ENCODE measurements at places on chromosomes 2 and 18.

- no peak for DNase-seq
Measured at GRCh38 chr2:157782057-157782845, 93.9 kb downstream of the ACVR1 start.

GRCh38 chr18:2254977-2255376, 316.3 kb downstream of the METTL4 start:
- no peak for DNase-seq

GRCh38 chr18:36186461-36187192, 670 bp upstream of the MOCOS start:
- DNase-seq: no peak

DNA sequence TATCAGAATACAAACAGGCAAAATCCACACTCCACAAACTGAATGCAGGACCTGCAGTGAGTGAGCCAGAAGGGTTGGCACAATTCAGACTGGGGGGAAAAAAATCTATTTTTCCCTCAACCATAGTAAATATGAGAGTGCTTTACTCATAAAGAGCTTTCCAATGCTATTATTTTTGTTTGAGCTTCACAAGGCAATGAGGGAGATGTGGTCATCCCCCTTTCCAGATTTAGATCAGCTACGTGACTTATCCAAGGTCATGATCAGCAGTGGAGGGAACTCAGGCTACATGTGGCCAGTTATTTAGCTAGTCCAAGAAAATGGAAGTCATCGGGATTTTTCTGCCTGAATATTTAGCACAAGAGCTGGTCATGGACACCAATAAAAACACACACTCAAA, 120.4 kb upstream of the KLF7 start:
- no peak for DNase-seq

- no peak for DNase-seq
Measured at GRCh38 chr18:44423814-44424644, 256.7 kb upstream of the SETBP1 start.

- DNase-seq: no peak
Measured at GRCh38 chr2:158011055-158011771, 90.5 kb upstream of the UPP2 start.

DNA sequence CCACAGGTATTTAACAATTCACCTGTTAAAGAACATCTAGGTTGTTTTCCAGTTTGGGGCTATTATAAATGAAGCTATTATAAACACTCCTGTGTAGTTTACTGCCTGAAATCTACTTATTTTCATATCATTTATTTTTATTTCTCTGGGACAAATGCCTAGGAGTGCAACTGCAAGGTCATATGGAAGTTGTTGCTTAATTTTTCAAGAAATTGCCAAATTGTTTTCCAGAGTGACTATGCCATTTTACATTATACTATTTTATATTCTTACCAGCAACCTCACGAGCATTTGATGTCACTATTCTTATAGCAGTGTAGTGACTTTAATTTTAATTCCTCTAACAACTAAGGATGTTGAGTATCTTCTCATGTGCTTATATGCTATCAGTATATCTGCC, 298.4 kb downstream of the EXOC6B start:
- no peak for DNase-seq

GRCh38 chr2:48471048-48471474, 58.9 kb upstream of the STON1 start:
- peak; percentile 92 for DNase-seq

DNA sequence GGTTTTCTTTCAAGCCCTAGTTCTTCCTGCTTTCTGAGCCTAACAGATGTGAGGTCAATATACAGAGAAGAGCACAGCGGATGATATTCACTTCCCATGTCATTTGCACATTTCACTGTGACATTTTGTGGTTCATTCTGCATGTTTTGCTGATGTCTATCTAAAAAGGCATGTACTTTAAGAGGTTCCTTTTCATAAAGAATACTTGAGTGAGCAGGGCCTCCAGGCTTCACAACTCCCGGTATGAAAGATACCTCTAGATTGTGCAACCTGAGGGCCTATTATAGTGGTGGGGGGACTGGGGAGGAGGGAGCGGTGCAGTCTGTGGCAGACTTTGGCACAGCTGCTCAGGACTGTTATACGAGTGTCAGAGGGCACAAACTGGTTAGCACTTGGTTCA, 54.6 kb downstream of the CPO start:
- DNase-seq: no peak

DNA sequence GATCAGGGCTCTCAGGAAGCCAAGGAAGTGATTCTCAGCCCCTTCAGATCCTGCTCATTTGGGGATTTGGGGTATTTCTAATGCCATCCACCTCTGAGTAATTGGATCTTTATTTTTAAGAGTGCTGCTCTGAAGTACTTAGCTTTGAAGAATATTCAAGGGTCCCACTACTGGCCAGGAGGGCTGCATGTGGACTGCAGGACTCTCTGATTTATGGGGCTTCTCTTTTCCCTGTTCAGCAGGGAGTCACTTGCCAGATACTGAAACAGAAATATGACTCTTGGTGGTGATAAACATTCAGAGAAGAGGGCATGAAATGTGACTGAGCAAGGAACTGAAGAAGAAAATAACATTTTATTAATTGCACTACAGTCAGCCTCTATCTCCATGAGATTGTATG, 138.5 kb downstream of the MTX2 start:
- no peak for DNase-seq

GRCh38 chr18:27685807-27686412, 491.0 kb downstream of the CDH2 start:
- DNase-seq: peak; percentile 11

DNA sequence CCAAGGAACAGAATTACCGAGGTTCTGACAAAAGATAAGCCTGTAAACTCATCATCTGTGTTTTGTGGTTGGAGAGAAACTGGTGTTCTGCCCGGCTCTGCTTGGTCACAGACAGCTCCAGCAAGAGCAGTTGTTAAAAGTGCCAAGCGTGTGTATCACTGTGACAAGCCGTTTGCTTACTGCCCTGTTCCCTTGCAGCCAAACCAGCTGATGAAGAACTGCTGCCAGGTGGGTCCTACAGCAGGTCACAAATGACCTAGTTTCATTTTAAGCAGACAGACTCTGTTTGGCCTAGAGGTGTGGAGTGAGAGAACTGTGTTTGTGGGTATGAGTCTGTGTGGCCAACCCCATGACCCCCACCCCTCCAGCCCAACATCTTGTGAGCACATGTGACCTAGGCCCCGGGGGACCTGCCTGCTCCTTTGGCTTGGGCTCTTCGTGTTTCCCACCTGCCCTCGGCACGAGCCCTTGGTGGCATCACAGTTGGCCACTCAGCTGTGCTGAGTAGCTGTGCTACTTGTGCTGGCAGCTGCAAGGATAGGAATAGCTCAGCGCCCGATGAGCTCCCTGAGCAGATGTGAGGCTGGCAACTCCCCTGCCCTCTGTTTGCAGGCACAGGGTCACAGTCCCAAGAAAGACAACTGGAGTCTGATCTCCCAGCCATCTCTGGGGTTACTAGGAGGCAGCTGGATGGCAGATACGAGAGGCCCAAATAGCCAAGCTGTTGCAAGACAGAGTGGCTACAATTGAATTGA, 9.7 kb downstream of the OXER1 start:
- peak; percentile 87 for DNase-seq

DNA sequence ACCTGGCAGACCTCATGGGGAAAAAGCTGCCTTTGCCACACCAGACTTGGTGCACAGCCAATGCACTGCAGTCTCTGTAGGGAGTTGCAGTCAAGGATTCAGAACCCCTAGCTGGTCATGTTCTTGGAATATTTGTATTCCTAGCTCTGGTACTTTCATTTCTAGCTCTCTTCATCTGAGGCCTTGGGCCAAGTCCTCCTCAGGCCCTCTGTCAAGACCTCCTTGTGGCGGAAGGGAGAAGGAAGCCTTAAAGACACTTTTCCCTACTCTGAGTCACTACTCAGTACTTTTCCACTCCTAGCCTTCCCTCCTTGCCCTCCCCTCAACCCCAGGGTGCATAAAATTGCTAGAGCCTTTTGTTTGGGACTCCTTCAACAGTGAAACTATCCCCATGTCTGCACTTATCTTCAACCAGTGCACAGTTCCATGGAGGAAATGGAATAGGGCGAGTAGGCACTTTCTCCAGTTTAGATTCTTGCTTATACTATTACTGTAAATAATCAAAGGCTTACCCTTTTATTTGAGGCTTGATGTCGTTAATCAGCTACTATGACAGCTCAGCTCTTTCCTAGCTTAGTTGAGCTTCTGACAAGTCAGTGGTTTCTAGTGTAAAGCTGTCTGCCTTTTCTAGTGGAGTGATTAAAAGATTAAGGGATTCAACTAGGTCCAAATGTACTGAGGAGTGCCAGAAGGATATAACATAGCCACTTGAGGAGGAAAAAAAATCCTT, 15.8 kb downstream of the M1AP start:
- no peak for DNase-seq

All from SJCRH30 (cell line).